ENCODE measurements at places on chromosomes 2 and 18. TPM values are rescaled to one million over a fixed set of nuclear protein-coding genes. Genes with fewer than 3 reads are reported as not detected.

- no peak overlapping the region for H3K4me3 ChIP-seq
- H3K4me1 ChIP-seq: no peaks in the 10 kb centered on the region
- no peak overlapping the region for H3K27ac ChIP-seq
- H3K27me3 ChIP-seq: no peaks in the 10 kb centered on the region
- no peaks in the 10 kb centered on the region for H3K36me3 ChIP-seq
Measured at GRCh38 chr18:51941999-51942398, 398.0 kb upstream of the DCC start.

- no peaks in the 10 kb centered on the region for H3K27me3 ChIP-seq
- H3K36me3 ChIP-seq: no peaks in the 10 kb centered on the region
- H3K27ac ChIP-seq: no peak overlapping the region
- no peak for DNase-seq
- no peaks in the 10 kb centered on the region for H3K4me1 ChIP-seq
Measured at GRCh38 chr2:141417246-141417797, 713.5 kb downstream of the LRP1B start.

DNA sequence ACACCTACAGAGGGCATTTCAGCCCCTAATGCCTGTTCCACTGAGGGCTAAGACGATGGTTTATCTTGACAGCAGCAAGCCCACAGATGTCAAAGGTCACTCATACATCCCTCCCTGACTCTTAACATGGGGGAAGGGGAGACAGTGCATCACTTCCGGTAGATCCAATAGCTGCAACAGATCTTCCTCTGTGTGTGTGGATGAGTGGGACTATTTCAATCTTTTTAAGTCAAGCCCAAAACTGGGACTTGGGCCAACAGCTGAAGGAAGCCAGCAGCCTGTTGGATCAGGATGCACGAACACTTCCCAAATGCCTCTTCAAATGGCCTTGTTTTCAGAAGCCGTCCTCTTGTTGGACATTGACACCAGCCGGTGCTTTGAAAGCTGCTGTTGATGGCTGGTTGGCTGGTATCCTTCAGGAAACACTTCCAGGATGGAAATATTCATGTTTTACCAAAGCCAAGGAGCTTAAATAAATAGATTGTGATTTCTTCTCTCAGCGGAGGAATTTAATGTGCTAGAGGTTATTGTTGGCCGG, 59.2 kb downstream of the IL1R2 start:
- H3K36me3 ChIP-seq: peaks cover 2% of the 10 kb centered on the region
- H3K4me3 ChIP-seq: no peak overlapping the region
- peaks cover 12% of the 10 kb centered on the region for H3K4me1 ChIP-seq
- H3K27me3 ChIP-seq: peaks cover 17% of the 10 kb centered on the region
- DNase-seq: no peak
- no peak overlapping the region for H3K27ac ChIP-seq

- no peaks in the 10 kb centered on the region for H3K27me3 ChIP-seq
- no peak for DNase-seq
- H3K36me3 ChIP-seq: no peaks in the 10 kb centered on the region
- no peak overlapping the region for H3K27ac ChIP-seq
- no peaks in the 10 kb centered on the region for H3K4me1 ChIP-seq
Measured at GRCh38 chr2:51510303-51510702, 478.4 kb upstream of the NRXN1 start.

GRCh38 chr2:96888072-96889011, 18.5 kb upstream of the SEMA4C start:
- H3K4me1 ChIP-seq: peaks cover 25% of the 10 kb centered on the region
- no peaks in the 10 kb centered on the region for H3K27me3 ChIP-seq
- H3K36me3 ChIP-seq: no peaks in the 10 kb centered on the region
- no peak for DNase-seq
- no peak overlapping the region for H3K4me3 ChIP-seq
- H3K27ac ChIP-seq: no peak overlapping the region

Gene ASPRV1
- total RNA-seq: 0.71 TPM

Gene KCNJ13
- not detected for total RNA-seq
